Amygdala (tissue), 56 donors: ENCODE measurements at places on chromosomes 3 and 15.

DNA sequence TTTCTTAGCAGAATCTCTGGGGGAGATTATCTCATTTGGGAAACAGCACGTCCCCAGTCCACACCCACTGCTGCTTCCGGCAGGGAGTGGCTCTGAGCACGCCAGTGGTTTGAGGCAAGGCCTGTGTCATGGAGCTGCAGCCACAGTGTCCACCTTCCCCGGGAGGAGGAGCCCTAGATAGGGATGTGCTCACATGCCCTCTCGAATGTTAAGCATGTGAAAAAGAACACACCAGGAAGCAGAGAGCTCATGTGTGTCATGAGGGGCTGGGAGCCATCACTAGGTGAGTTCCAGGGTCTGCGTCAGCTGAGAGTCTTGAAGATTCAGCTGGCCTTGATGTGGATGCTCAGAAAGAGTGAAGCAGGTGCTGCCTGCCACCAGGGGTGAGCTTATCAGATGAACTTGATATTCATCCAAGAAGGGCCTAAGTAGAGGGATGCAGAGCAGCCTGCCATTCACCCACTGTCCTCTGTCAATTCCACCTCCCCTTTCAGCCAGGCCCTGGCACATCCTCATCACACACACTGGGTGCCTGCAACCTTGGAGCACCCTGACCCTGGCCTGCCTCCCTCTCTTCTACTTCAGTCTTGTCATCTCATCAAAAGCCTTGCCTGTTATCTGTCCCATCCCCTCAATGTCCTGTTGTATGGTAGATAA is 16.3 kb downstream of the ITGA11 start:
- no peak for DNase-seq

DNA sequence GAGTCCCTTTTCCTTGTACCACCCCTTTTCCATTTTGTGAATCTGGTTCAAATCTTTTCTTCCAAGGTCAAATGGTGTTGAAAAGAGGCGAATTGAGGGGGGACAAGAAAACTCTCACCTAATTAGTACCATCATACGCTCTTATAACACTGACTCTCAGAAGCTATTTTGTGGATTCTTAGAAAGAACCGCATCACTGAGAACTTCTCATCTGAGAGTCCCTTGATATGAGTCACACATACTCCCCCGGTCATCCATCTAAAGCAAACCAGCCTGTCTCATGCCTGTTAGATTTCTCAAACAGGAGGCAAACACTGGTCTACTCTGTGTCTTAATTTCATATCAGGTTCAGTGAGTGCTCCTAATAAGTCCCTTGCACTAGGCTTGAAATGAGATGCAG is 76.5 kb upstream of the SPRED1 start:
- DNase-seq = no peak

GRCh38 chr3:1251282-1252060 is 158.6 kb downstream of the CNTN6 start:
- DNase-seq = no peak

DNA sequence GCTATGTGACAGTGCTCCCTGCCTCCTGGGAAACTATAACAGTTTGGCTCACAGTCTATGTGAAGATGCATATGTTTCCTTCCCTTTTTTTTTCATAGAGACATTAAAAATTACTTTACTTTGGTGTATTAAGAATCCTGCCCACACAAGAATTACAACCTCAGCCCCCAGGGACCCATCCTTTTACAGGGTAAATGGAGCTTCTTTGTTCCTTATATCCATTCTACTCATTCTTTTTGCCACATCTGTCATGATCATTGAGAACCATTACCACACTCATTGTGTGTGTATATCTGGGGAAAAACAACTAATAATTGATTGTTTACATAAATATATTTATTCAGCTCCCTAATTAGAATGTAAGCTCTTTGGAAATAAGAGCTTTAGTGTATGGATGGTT is 157.4 kb downstream of the SSR3 start:
- no peak for DNase-seq

DNA sequence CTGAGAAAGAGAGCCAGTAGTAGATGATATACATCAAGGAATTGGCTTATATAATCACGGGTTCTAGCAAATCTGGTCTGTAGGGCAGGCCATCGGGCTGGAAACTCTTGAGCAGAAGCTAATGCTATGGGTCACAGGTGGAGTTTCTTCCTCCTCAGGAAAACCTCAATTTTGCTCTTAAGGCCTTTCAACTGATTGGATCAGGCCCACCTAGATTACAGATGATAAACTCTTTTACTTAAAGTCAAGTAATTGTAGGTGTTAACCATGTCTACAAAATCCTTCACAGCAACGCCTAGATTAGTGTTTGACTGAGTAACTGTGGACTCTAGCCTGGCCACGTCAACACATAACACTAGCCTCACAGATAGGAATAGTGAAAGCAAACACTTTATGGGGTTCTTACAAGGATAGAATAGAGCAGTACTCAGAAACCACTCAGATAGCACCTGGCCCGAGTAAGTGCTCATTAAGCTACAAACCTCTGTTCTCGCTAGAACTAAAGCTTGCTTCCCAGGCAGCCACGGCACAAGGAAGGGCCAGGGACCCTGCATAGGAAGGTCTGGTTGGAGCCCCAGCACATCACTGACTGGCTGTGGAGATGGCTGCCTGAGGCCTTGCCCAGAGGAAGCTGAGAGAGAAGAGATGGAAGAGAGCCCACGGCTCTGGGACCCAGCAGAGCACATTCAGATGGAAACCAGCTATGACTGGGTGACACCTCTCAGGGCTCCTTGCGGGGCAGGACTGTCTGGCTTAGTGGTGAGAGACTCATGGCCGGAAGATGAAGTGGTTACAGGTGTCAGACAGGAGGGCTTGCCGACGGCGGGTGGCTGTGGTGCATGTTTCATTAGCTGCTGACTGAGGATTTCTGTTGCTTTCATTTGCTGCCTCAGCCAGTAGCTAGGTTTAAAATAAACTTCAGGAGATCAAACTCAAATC is 202.5 kb upstream of the TLE3 start:
- DNase-seq = no peak

GRCh38 chr3:130835483-130835882 is 58.4 kb upstream of the ATP2C1 start:
- no peak for DNase-seq

- DNase-seq = no peak
Observed at GRCh38 chr3:155387571-155387970, 94.1 kb upstream of the STRIT1 start.

GRCh38 chr3:136381051-136381450 is 130.9 kb downstream of the PCCB start:
- DNase-seq = no peak

DNA sequence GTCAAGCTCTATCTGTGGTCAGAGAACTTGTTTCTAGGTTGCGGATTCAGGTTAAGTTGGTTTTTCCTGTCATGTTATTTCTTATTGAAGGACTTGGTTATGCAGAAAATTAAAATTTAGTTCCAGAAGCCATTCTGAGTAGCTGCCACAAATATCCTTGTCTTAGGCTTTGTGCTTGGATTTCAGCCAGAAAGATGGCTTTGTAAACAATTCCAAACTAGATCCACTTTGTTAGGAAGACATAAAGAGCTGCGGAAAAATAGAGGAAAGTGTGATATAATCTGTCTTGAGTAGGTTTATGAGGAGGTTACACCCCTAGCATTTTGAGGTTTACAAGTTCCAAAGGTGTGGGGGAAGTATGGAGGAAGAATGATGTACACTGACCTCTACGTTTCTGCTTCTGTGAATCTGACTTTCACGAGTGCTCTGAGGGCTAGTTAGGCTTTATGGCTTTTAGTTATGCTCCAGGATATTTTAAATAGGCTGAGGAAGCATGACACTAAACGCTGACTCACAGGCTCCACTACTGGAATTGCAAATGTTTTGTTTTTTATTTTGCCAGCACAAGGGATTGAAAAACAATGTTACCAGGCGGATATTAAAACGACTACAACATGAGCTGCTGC is 46.3 kb upstream of the UTS2B start:
- no peak for DNase-seq

DNA sequence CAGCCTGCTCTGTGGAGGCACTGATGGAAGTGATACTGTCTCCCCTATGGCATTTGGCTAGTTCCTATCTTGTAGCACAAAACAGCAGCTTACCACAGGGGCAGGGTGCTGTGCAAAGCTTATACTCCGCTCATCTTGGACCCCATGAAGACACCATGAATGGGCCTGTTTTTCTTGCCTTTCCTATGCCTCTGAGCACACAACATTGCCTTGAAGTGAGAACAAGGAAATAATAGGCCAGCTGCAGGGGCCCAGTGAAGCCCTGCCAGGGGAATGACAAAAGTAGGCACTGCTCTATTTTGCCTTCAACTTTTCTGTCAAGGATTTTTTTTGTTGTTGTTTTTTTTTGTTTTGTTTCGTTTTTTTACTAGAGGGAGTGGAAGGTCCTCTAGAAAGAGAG is 110.3 kb downstream of the PDE8A start:
- no peak for DNase-seq

DNA sequence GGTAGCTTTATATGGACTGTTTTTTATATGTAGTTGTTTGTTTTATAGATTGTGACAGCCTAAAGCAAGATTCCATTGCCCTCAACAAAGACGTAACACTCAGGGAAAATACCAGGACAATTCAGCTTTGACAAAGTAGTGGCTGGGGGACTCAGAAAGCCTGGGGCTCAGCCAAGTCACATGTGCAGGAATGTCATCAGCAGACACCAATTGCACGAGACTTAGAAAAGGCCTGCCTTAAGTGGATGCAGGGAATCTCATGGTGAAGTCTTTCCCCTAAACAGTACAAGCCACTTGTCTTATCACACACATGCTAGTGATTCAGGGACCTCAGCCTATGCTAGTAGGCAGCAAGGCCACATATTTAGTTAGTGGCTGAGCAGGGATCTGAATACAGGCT is 381.8 kb upstream of the THBS1 start:
- DNase-seq = no peak

GRCh38 chr3:194872669-194872977 is 186.9 kb downstream of the FAM43A start:
- DNase-seq = no peak

DNA sequence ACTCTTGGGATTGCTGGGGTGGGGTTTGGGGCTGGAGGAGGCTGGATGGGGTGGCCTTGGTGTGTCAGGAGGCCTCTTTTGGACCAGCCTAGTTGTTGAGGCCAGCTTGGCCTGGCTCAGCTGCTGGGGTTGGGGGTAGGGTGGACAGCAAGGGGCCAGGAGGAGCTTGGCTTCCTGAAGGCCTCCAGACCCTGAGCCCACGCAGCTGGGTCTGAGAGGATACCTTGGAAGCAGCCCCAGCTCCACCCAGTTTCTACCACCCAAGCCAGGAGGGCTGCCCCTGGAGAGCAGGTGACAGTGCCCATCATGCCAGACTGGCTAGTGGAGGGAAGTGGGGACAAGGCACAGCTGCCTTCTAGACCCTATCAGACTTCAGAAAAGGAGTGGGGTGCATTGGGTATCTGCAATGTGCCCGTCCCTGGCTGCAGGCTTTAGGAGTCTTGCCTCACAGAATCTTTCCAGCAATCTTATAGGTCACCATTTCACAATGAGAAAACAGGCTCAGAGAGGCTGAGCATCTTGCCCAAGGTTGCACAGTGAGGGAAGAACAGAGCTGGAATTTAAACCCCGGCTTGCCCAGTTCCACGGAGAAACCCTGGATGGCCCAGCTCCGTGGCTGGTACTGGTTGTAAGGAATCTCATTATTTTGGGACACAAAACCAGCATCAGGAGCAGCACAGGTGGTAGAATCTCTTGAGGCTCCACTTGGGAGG is 83.0 kb downstream of the LINGO1 start:
- DNase-seq = no peak

DNA sequence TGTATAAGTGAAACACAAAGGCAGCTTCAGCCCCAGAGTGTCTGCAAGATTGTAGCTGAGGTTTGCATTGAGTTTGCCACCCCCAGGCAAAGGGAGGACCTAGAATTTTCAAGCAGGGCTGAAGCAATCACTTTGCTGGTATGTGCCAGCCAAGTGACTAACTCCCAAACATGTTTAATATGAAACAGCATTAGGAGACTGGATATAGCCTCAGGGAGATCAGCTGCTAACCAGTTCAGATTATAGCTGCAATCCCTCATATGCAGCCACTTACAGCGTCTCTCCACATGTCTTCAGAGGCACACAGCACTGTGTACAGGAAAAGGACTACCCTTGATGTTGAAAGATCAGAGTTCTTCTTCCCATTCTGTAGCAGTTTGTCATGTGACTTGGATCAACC is 38.4 kb upstream of the PPP2R3A start:
- no peak for DNase-seq

- no peak for DNase-seq
Observed at GRCh38 chr3:13352621-13353131, 67.4 kb downstream of the NUP210 start.

GRCh38 chr3:177731644-177732268 is 534.5 kb upstream of the TBL1XR1 start:
- no peak for DNase-seq

DNA sequence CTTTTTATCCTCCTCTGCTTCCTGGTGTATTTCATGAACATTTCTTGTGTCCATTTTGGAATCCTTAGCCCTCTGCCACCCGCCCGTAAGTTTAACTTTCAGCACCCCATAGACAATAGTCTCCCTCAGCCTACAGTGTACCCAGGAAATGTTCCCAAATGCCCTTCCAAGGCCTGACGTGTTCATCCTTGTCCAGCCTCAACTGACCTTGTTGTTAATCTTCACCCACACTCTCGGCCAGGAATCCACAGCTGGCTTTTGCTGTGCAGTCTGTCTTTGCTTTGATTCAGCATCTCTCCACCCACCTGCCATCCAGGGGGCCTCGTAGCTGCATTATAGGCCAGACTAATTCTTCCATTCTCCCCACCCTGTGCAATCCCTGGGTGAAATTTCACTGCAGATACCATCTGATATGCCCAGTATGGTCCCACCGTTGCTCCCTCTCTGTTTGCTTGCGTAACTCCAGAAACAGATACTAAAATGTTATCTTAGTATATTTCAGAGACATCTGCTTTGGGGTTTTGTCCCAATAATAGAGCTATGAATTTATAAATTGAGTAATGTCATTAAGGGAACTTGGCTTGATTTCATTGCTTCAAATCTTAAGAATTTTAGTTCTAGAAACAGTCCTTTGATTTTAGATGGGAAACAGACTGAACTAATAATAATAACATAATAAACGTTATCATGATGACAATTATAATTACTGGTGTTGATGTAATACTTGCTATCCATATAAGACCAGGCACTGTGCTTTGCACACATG is 16.6 kb downstream of the GUCA1C start:
- no peak for DNase-seq
